ENCODE measurements at places on chromosomes 2 and 18.
A peak's percentile ranks its signal among the peaks of the same experiment; 100 is the strongest.

DNA sequence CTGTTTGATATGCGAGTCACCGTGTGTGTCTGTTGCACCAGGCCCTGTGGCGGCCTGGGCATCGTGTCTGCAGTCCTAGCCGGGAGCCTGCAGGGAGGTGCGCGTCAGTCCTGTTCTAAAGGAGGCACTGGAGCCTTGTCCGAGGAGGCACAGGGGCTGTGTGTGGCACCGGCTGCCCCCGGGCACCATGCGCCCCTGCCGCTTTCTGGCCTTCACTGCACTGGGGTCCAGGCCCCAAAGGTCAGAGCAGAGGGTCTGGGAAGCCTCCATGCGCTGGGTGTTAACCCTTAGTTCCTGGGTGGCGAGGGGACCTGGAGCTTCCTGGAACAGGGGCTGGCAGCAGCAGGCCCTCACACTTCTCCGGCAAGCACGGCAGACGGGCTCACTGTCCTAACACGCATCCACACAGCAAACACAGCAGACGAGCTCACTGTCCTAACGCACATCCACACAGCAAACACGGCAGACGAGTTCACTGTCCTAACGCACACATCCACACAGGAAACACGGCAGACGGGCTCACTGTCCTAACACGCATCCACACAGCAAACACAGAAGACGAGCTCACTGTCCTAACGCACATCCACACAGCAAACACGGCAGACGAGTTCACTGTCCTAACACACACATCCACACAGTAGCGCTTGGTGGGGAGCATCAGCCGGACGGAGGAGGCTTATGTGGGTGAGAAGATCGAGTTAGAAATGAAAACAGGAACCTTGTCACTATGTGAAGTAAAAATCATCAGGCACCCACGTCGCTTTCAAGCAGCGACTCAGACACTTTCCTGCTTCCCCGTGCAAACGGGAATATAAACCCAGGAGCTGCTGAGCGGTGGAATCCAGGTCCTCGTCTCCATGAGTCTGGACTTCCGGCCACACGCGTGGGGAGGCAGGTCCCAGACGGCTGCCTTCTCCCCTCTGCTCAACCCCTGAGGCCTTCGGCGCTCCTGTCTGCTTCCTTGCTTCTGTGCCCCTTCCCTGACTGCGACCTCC, 65.3 kb downstream of the TPO start:
- DNase-seq = no peak

GRCh38 chr2:236217926-236218325, 46.3 kb downstream of the ASB18 start:
- no peak for DNase-seq

GRCh38 chr2:176637486-176638166, 368.4 kb downstream of the MTX2 start:
- peak; percentile 16 for DNase-seq

GRCh38 chr2:11179899-11180298, 24.6 kb downstream of the SLC66A3 start:
- DNase-seq = no peak

- DNase-seq = no peak
Measured at GRCh38 chr18:22695674-22696073, 237.5 kb upstream of the RBBP8 start.

- DNase-seq = no peak
Measured at GRCh38 chr2:62370321-62371250, 135.4 kb downstream of the TMEM17 start.

- DNase-seq = peak; percentile 49
Measured at GRCh38 chr18:8607776-8608742, 1.2 kb upstream of the RAB12 start.

- no peak for DNase-seq
Measured at GRCh38 chr2:233789554-233789953, 11.4 kb downstream of the MROH2A start.

DNA sequence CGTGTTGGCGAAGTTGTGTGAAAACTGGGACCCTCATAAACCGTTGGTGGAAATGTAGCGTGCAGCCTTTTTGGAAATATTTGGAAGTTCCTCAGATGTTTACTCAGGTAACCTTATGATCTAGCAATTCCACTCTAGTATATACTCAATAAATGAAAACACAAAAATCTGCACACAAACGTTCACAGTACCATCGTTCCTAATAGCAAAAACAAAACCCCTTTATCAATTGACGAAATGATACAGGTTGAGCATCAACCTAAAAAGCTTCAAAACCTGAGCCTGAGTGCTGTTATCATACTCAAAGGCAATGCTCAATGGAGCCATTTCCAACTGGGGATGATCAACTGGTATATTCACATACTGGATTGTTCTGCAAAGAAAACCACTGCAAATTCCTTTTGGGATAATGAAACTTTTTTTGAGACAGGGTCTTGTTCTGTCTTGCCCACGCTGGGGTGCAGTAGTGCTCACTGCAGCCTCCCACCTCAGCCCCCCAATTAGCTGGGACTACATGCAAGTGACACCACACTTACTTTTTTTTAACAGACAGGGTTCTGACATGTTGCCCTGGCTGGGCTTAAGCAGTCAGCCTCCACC, 777 bp upstream of the C18orf32 start:
- DNase-seq = peak; percentile 16

DNA sequence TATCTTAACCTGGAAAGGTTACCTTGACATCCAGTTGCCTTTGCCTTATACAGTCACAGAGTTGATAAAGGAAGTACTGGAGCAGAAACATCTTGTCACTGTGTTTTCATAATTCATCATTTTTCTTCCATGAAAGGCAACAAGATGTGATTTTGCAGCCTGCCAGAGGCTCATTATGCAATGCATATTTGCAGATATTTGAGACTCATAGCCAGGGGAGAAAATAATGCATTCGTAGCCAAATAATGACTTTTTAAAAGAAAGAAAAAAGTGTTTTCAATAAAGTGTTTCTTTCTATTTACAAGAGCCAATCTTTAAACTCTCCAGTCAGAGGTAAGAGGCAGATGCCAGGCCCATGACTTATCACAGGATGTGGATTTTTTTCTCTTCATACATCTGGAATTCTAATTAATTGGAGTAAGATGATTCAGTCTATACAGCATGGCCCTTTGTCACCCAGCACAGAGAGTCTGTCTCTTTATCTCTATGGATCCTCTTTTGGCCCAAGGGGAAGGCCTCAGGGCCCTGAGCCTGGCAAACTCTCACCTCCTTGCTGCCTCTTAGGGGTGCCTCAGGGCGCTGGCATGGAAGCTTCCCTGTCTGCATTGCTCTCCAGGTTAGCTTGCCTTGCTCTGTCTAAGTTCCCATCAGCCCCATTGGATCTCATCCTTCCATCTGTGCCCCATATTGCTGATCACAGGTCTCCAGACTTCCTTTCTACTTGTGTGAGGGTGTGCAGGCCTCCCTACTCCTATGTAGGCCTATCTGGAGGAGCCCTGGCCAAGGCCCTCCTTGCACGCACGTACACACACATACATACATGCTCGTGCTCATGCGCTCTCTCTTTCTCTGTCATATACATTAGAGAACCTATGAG, 247.7 kb downstream of the TPGS2 start:
- DNase-seq = peak; percentile 53

DNA sequence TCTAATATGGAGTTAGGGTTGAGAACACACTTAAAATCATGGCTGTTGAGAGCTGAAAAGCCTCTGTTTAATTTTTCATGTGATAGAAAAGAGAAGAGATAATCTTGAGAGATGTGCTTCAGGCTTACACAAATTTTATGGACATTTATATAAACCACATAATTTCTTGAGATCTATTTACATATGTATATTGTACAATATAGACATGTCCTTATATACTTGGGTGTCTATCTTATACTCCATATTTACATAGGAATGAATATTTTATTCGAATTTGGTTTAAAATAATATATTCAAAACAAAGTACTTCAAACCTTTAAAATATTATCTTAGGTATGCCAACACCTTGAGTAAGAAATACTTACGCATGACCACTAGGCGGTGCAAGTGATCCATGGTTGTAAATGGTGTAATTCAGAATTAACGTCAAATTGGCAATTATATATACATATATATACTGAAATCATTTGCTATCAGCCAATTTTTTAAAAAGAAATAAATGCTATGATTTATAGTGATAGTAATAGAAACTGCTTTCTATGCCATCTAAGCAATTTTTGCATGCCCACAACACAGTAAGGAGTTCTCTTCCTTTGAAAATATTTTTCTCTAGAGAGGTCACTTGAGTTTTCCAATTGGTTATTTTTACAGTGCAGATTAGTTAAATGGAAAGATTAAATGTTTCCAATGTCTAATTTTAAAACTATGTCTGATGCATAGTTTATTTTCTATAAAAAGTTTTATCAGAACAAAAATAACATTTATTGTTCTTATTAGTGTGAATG, 37.6 kb upstream of the SPAG16 start:
- DNase-seq = peak; percentile 76

DNA sequence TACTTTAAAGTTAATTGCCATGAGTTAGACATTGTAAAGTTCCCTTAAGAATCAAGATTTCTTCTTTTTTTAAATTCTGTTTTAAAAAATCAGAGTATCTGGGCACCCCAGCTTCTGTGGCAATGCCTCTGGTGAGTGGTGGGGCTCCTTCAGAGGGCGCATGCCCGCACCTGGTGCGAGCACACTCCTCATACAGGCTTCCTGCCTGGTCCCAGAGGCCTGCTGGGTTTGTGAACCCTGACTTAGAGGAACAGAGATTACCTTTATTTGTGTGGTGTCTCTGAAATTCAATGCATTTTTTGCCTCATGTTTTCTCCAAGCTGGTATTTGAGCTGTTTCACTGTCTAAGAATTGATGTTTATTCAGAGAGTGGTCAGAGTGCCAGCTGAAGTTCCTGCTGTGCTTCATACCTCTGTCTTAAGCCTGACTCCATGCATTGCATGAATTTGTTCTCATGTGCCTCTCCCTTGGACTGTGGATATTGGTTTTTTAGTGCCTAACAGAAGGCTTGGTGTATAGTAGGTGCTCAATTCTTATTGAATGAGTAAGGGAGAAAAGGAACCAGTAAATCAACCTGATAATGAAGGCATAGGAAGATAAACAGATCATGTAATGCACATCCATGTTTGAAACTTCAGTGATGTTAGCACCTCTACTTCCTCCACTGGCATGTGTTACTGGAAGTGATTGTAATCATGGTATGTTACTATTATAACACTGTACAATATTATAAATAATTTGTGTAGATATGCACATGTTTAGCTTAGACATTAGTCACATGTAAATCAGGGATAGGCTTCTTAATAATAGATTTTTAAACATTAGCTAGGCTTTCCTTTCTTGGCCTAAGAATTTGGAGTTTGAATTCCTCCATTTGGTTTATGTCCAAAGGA, 29.0 kb downstream of the PHLPP1 start:
- no peak for DNase-seq

- no peak for DNase-seq
Measured at GRCh38 chr2:62871506-62871905, 166.0 kb downstream of the EHBP1 start.

DNA sequence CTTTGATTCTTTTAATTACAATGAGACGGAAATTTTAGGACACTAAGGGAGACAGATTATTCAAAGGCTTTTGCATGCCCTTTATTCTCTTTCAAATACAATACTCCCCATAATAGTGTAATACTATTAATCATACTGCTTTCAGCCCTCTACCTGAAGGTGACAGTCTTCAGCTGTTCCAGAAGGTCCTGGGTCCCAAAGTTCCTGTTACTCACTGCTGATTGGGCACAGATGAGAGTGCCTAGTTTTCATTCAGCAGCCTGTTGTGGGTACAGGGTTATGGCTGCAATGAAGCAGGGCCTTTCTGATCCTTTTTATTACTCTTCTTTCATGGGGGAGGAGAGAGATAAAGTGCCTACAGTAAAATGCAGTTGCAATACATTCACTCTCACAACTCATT, 80.2 kb downstream of the NUP35 start:
- no peak for DNase-seq

DNA sequence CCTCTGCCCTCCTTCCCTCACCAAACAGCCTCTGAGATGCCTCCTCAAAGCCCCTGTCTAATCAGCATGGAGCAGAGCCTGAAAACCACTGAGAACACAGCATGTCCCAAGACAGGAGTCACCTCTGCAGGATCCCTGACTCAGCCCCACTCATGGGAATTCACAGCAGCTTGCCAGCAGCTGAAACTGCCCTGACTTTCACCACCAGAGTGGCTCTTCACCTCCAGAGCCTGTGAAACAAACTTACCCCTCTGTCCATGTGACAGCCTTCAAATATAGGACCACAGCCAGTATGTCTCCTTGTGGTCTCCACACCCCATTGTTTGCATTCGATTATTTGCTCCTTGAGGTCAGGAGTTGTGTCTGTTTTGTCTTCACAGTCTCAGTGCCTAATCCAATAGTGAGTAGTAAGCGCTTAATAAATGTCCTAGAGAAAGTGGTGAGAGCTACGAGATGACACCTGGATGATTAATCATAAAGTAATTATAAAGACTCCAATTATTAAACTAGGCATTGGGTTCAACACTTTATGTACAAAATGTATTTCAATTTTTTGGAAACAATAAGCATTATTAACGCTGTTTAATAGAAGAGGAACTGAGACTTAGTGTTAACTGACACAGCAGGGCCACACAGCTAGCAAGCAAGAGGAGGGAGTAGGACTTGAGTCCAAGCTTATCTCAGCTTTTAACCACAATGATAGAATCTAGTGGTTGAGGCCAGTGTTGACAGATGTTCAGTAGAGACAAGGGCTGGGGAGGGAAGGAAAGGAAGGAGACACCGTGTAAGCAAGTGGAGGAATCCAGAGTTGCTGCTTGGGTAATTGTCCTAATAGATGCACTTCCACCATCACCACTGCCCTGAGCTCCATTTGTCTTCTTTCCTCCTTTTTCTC, 358.7 kb upstream of the TNP1 start:
- DNase-seq = peak; percentile 72

DNA sequence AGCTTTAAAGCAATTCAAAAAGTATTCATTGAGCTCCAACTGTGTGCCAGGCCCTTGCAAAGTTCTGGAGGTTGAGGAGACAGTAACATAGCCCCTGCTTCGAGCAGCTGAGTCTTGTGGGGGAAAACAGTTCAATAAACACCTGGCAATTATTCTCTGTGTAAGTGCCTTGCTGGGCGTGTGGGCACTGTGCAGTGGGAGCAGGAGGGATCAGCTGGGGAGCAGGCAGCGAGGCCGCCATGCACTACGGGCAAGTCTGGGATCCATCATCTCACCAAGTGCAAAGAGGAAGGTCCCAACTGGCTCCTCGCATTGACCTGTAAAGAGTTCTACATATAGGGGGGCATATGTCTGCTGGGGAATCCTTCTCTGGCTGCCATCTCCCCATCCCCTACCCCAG, 342.2 kb upstream of the HS6ST1 start:
- DNase-seq = no peak

DNA sequence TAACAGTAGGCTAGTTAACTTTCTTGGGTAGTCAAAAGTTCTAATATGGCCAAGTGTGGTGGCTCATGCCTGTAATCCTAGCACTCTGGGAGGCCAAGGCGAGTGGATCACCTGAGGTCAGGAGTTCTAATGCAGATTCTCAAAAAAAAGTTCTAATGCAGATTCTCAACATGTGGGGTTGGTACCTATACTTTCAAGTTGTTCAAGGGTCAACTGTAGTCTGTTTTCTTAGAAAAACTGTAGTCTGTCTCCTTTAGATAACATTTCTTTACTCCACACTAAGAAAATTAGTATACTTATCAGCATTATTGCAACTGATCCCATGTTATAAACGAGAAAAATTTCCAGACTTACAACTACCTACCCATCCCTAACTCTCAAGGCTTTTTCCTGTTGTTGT, 16.6 kb downstream of the INO80D start:
- no peak for DNase-seq
